ENCODE measurements at places on chromosomes 4 and X.

DNA sequence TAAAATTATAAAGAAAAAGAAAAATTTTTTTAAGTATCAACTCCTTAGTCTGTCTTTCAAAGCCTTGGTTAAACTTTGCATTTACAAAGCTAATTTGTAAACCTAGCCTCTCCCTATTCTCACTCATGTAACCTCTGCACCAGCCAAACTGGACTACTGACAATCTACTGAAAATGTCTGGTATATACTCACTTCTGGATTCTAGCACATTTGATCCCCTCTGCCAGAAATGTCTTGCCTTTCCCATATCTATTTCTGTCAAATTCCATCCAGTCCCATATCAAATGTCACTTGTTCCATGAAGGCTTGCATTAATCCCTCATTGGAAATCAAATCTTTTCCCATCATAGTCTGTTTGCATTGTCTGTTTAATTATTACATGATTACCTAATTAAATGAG, 105.8 kb upstream of the KLHL13 start:
- DNase-seq, result no peak

GRCh38 chr4:143634763-143635162, 65.7 kb downstream of the FREM3 start:
- DNase-seq, result no peak

- no peak for DNase-seq
Observed at GRCh38 chrX:39397561-39398199, 596.4 kb downstream of the MID1IP1 start.

- no peak for DNase-seq
Observed at GRCh38 chr4:31923634-31924033, 1203.5 kb downstream of the PCDH7 start.

DNA sequence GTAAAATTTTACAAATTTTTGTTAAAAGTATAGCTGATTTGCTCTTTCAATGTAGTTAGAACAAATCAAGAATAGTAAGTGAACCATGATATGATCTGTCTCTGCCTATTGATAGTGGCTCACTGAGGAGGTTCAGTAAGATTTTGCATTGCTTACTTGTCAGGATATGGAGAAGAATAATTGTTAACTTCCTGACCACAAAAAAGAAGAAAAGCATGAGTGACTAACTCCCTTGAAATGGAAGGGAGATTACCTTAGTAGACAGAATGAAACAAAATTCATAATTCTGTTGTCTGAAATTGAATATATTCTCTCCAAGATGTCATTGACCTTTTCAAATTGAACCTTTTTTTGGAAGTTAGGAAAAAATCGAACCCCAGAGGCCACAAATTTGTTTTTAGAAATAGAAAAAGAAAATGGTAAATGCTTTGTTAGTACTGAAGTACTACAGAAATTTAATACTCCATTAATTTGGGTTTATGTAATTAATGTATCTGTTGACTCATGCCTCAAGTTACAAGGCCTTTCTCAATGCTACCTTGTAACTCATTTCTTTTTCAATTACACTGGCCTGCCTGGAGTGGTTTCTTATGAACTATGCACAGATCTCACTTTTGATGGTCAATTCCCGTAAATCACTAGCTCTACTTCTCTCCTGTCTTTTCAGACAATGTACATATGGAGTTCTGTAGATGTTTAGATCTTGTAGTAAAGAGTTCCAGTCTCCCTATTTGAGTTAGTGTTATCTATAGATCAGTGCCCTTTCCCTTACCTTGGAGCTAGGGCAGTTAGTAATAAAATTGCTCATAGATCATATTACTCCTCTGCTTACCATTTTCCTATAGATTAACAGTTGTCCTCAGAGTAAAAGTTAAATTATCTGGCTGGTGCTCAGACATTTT, 139.3 kb downstream of the TLL1 start:
- DNase-seq, result no peak

- peak; percentile 34 for DNase-seq
Observed at GRCh38 chr4:3201718-3202702, 46.9 kb upstream of the MSANTD1 start.

GRCh38 chrX:149962859-149963757, 24.8 kb upstream of the EOLA2 start:
- DNase-seq, result no peak

DNA sequence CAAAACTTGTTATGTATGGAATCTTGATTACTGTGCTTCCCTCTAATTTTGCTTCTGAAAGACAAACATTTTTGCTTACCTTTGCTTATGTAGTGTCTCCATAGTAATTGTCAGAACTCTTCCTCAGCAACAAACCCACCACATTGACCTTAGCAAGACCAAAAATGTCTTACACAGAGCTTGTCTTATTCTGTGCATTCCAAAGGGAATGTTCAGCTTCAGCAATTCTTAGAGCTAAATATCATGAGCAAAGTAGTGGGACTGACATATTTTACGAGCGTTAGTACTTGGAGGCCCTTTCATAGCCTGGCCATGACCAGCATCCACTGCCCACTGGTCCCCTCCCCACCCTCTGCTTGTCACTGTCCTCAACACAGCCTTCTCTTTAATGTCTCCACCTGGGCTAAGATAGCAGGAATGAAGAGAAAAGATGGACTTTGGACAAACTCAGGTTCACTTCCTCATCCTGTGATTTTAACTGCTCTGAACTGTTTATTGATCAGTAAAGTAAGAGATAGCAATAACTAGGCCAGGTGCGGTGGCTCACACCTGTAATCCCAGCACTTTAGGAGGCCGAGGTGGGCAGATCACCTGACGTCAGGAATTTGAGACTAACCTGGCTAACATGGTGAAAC, 15.5 kb upstream of the SH3D19 start:
- no peak for DNase-seq

GRCh38 chrX:13411496-13412207, 91.8 kb upstream of the ATXN3L start:
- DNase-seq, result no peak

DNA sequence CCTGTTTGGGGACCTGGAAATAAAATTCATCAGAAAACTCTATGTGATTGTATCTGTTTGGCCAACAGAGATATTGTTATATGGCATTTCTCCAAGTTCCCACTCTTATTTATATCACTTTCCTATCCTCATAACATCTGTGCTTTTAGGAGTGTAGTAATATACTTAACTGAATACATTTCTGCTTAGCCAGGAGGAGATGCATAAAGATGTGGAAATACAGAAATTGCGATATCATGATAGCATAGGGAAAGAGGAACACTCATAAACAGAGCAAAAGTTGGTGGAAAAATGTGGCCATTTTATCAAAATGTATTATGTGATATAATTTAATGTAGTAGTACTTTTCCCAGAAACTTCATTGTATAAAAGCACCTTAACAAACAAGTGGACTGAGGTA, 46.1 kb upstream of the TSPAN7 start:
- DNase-seq, result no peak

DNA sequence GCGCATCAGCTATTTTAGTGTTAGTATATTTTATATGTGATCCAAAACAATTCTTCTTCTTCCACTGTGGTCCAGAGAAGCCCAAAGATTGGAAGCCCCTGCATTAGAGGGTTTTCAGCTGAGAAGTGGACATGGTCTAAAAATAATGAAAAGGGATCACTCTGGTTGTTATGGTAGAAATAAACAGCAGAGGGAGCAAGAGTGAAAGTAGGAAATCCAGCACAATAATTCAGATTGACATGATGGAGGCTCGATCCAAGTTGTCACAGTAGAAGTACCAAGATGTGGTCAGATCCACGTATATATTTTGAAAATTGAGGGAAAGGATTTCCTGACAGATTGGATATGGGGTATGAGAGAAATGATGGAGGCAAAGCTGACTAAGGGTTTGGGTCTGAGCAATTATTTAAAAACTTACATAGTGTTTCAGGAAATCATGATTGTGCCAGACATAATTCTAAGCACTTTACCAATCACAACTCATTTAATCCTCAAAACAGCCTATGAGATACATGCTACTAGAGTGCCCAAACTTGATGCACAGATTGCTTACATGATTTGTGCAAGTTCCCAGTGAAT, 17.0 kb upstream of the TMEM144 start:
- no peak for DNase-seq

- no peak for DNase-seq
Observed at GRCh38 chr4:137206781-137207180, 325.5 kb downstream of the PCDH18 start.

GRCh38 chrX:13650318-13650717, 2.6 kb upstream of the TCEANC start:
- DNase-seq, result no peak

GRCh38 chr4:30757357-30757756, 37.2 kb downstream of the PCDH7 start:
- DNase-seq, result no peak

DNA sequence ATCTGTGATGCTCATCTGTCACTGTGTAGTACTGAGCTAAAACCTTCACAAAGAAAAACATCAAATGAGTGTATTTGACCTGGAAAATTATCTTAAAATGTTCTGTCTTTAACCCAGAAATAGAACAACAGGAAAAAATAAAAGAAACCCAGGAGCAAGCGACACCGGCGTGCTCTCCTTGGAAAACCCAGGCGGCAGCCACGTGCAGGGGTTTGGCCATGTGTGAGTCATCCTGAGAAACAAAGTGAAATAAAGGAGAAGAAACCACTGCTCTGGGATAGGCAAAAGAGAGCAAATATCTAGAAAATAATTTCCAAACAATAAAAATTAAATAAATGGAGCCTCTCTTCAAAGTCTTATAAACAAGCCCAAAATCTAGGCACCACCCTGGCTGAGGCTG, 20.0 kb upstream of the TMEM128 start:
- DNase-seq, result no peak

- no peak for DNase-seq
Observed at GRCh38 chr4:99402765-99403164, 32.4 kb downstream of the ADH7 start.

DNA sequence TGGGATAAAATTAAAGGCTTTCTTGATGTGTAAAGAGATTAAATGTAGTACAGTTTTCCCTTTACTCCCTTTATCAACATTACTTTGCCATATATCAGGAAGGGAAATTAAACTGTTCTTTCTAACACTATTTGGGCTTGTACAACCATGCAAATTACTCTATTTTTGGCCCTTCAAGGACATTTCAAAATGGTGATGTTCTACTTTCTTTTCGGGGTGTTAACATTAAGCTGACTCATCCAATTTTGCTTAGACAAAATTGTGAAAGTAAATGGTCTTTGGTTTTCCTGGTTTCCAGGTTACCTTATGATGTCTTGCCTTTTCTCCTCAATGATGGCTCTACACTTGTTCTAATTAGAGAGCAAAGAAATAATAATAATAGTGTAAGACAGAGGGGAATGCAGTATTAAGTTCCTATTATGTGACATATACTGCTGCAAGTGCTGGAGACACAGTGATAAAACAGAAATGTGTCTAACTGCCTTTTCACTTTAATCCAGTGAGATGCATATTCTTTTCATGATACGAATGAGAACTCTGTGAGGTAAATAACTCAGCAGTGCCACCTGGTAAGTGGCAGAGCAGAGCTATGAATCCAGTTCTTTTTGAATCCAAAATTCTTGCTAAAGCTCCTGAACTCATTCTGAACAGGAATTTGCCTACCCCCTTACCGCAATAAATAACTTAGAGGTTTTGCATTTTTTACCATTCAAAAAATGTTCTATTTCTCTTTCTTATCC, 35.7 kb upstream of the PDE5A start:
- DNase-seq, result no peak

- DNase-seq, result no peak
Observed at GRCh38 chr4:122759639-122760310, 27.3 kb downstream of the BBS12 start.

GRCh38 chr4:73414936-73415271, 10.8 kb downstream of the ALB start:
- no peak for DNase-seq

- no peak for DNase-seq
Observed at GRCh38 chr4:85498068-85498733, 23.3 kb downstream of the ARHGAP24 start.

GRCh38 chrX:41471786-41472185, 24.6 kb downstream of the NYX start:
- no peak for DNase-seq

- no peak for DNase-seq
Observed at GRCh38 chrX:46662188-46662958, 88.8 kb downstream of the CHST7 start.

GRCh38 chrX:50470103-50471031, at the start of gene DGKK:
DGKK (minus strand) TSS chrX:50470825; CDS start chrX:50470678, 147 bp downstream.
- no peak for DNase-seq

- no peak for DNase-seq
Observed at GRCh38 chr4:173525118-173526011, 4.7 kb downstream of the HAND2 start.

GRCh38 chr4:82839624-82840023, 41.0 kb upstream of the SCD5 start:
- DNase-seq, result no peak

DNA sequence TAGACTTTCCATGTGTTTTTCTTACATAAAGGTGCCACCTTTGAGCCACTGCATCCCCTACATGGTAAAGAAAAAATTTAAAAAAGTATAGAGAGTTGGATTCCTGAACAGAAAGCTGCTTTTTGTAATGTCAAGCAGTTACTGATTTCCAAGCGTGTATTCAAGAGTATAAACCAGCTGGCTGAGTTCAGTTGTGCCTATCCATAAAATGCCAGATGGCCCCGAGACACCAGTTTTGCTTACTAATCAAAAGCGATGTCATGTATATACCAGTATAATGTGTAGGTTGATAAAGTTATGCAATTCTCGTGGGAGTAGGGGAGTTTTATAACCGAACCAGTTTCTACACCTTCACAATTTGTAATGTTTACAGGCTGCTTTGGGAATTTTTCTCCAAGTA, 26.2 kb upstream of the PNPLA4 start:
- no peak for DNase-seq

DNA sequence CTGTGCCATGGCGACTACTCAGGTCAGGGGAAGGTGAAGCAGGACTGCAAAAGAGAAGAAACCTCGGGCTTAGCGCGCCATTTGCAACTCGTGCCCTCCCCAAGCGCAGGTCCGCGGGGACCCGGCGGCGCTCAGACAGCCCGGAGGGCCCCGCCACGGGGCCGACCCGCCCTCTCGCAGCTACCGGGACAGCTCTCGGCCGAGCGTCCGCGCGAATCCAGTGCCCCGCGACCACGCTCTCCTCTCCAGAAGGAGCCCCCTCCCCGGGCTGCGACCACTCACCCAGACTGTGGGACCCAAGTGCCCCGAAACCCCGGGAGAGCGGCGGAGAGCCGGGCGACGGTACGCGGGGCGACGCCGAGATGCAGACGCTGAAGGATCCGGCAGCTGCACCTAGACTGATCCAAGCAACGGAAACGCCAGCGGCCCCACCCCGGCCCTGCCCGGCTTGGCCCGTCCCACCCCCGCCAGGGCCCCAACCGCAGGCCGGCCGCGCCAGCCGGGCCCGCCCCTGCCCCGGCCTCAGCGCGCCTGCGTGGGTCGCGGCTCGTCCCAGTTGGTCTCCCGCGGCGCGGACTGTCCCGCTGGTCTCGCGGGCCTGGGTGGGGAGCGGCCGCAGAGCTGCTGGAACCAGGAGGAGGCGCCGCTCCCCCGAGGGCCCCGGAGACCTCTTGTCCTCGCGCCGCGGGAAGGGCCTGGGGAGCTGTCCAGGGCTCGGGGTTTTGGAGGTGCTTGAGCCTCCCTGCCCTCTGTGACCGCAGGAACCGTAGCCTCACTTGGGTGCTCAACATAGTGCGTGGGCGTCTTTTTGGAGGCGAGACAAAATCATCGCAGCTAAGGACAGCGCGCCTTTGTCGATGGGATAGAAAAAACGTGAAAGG, at the start of gene ANXA5:
Gene ANXA5, minus strand, starts transcription at position 400 of the 881 bp plus-strand sequence. Its CDS starts 391 bp downstream, at position 9.
- peak; percentile 54 for DNase-seq

All from activated CD8-positive, alpha-beta memory T cell treated with anti-CD3 and anti-CD28 coated beads for 48 hours (primary cell).